ENCODE measurements at places on chromosomes 13 and 19.

GRCh38 chr19:15108845-15109767 is 1.9 kb downstream of the SYDE1 start:
- no peak for DNase-seq

DNA sequence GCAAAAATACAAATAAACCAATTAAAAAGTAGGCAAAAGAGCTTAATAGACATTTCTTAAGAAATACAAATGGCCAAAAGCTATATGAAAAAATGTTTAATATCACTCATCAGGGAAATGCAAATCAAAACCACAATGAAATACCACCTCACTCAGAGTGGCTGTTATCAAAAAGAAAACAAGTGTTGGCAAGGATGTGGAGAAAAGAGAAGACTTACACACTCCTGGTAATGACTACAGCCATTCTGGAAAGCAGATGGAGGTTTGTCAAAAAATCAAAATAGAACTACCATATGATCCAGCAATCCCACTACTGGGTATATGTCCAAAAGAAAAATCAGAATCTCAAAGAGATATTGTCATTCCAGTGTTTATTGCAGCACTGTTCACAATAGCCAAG is 223.5 kb upstream of the SLC10A2 start:
- DNase-seq, result no peak

GRCh38 chr19:12425236-12425887 is 15.5 kb downstream of the ZNF443 start:
- no peak for DNase-seq

GRCh38 chr19:10796653-10797052 is 39.4 kb downstream of the TMED1 start:
- no peak for DNase-seq

GRCh38 chr13:43300865-43301264 is 277.5 kb downstream of the DNAJC15 start:
- no peak for DNase-seq

DNA sequence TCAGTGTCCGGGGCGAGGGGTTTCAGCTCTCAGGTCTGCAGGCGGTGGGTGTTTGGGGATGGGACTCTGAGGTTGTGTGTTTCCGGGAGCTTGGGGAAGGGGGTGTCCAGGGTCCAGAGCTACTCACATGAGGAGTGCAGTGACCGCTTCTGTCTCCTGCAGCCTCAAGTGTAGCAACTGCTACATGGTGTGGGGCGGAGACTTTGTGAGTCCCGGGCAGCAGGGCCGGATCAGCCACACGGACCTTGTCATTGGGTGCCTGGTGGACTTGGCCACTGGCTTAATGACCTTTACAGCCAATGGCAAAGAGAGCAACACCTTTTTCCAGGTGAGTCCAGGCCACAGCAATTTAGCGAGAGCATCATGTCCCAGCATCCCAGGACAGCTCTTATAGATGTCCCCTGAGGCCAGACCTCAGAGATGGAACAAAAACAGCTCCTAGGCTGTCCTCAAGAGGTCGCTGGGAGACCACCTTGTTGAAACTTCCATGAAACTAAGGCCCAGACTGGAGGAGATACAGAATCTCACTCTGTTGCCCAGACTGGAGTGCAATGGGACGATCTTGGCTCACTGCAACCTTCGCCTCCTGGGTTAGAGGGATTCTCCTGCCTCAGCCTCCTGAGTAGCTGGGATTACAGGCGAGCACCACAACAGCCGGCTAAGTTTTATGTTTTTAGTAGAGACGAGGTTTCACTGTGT is 44.9 kb downstream of the RYR1 start:
- no peak for DNase-seq

Measured in progenitor cell of endocrine pancreas (in vitro differentiated cells).